ENCODE measurements at places on chromosomes 2 and 18.

DNA sequence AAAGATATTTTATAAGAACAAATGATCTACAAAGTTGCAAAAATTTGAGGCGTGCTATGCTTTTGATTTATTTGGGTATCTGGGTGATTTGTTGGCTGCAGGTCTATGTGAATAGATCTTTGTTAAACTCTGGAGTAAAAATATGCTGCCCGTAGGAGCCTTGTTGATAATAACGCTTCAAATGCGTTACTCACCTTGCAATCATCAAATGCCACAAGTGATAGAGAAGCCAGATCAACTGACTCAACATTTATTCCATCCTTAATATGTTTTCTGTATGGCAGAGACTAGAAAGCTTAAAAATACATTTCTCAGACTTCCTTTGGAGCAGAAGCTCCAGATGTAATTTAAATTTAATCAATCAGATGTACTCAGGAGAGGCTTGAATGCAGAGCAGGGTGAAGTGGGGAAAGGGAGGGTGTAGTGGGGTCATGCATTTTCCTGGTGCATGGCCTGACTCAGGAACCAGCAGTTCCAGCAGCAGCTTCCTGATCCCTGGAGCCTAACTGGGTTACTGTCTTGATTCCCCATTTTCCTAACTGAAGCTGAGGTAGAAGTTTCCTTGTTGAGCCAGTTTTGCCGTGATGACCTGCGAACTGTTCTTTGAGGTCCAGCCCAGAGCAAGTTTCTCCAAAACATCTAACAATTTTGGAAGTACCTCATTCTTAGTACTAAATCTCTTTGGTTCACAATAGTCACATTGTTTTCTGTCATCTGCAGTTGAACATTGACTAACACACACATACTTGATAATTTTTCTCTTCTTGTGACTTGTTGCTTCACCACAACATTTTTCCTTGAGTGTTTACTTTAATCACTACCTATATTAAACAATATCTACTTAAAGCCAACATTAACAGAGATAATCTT lies 284.7 kb upstream of the CWC22 start:
- no peak for DNase-seq

GRCh38 chr18:48909721-48910120 lies 41.0 kb downstream of the SMAD7 start:
- DNase-seq: no peak

GRCh38 chr2:8312861-8313830 lies 368.7 kb upstream of the ID2 start:
- DNase-seq: no peak

DNA sequence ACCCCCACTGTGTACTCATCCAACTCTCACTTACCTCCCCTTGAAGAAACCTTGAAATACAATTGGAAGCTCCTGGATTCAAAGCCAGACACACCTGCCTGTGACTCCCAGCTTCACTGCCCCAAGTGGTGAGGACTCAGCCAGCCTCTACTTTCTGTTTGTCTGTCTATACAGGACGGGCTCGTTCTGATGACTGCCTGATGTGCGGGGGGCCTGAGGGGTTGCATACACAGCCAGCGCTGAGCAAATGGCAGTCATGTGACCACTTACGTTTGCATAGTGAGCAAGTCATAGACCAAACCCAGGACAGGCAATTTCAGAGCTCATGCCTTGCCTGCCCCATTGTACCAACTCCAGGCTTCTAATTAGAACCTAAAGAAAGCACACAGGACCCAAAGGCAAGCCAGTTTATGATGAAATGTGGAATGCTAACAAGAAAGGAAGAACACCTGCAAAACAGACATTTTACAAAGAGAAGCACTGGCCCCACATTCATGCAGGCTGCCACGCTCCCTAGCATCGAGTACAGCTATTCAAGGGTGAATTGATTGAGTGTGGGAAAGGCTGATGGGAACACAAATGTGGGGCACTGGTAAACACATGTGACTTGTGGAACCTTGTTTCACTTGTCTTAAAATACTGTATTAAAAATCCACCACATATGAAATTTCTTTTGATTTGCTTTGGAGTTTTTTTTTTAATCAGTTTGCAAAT lies 137.8 kb downstream of the LNPK start:
- no peak for DNase-seq

DNA sequence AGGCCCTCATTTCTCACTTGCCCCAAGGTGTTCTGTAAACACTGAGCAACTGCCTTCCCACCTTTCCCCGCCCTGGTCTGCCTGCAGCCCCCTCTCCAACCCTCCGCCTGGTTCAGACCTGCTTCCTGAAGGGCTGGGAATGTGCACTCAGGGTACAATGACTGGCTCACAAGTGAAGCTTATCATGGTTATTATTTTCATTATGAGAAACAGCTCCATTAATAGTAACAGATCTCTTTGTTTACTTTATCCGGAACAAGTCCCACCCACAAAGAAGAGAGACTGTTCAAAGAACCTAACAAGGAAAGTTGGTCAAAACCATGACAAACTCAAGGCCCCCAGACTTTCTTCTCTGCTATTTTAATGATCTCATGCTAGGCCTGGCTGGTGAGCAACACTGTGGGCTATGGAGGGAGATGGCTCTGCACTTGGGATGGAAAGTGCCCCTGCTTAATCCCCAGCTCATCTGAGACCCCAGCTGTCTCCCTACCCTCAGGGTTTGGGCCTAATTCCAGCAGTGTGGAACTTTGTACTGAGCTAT lies 36.7 kb downstream of the ARHGAP25 start:
- DNase-seq: peak; percentile 1

- DNase-seq: no peak
Observed at GRCh38 chr18:64436111-64436510, 287.2 kb upstream of the LINC00305 start.

DNA sequence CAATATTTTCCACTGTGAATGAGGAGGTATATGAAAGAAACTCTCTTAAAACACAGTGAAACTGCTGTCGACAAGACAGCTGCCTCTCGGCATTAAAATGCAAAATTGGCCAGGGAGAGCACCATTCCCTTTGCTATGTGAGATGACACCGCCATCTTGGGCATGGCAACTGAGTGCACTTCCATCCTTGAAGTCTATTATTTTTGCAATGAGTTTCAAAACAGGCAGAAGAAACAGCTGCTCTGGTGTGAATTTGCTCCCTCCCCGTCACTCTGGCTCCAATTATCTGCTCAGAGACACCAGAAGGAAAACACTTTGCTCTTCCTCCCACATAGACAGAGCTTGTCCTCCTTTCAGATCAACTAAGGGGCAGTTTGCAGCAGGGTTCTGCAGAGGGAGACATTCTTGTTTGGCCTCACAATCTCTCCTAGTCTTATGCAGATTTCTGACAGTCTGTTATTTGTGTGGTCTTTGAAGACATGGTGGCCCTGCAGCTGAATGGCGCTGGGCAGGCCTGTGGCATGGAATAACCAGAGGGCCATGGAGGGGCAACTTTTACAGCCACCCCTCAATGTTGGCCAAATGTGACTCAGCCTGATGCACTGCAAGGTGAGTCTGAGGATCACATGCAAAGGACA lies 48.6 kb upstream of the SEC11C start:
- DNase-seq: no peak

GRCh38 chr2:179622112-179622511 lies 239.3 kb downstream of the ZNF385B start:
- DNase-seq: no peak

GRCh38 chr18:47593744-47594472 lies 336.6 kb downstream of the SMAD2 start:
- DNase-seq: no peak

- no peak for DNase-seq
Observed at GRCh38 chr18:75065251-75066000, 143.5 kb downstream of the PTGR3 start.

- DNase-seq: no peak
Observed at GRCh38 chr2:66573821-66574233, 138.9 kb downstream of the MEIS1 start.

- DNase-seq: no peak
Observed at GRCh38 chr2:172574965-172575364, 19.1 kb downstream of the PDK1 start.

DNA sequence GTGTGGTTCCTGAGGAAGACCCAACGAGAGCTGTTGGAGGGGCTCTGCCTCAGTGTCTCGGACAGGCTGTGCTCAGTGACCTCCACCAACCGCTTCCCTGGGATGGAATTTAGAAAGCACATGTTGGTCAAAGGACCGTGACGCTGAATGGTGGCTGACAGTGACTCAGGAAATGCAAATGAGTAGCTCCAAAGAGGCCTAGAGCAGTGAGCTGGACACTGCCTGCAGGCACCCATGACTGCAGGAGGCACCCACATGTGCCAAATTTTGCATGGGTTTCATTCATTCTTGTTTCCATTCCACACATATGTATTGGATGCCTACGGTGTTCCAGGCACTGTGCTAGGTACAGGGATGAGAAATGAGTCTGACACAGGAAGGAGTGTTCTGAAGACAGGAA lies 46.4 kb downstream of the ACKR3 start:
- DNase-seq: no peak

GRCh38 chr2:124913868-124914267 lies 888.8 kb downstream of the CNTNAP5 start:
- no peak for DNase-seq

GRCh38 chr2:194867328-194867727 lies 789.7 kb upstream of the SLC39A10 start:
- no peak for DNase-seq

DNA sequence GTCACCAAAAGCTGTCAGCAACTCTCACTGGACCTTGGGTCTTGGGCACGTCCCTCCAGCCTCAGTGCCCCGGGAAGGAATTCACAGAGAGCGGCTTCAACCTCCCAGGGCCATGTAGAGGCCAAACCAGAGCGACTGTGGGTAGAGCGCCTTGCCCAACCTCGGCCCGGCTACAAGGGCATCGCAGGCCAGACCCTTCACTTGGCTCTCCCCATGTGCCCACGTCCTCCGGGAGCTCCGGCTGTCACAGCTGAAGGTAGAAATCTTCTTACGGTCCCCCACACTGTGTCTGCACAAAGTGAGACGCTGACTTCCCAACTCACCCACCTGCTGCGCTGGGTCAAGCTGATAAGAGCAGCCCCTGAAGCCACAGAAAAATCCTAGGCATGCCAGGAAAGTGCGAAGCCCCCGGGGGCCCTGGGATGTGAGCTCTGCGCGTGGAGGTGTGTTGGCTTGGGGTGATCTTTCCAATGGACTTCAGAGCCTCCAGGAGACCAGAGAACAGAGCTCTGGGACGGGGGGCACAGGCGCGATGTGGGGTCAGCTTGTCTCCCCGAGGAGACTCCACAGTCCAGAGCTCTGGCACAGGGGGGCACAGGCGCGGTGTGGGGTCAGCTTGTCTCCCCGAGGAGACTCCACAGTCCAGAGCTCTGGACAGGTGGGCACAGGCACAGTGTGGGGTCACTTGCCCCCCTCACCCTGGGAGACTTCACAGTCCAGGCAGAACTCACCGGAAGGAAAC lies 105.5 kb downstream of the RTP5 start:
- DNase-seq: no peak

GRCh38 chr2:128646091-128646490 lies 327.4 kb upstream of the HS6ST1 start:
- no peak for DNase-seq

- no peak for DNase-seq
Observed at GRCh38 chr2:159375241-159375640, 88.7 kb upstream of the WDSUB1 start.

- no peak for DNase-seq
Observed at GRCh38 chr2:156480376-156480775, 44.2 kb downstream of the GPD2 start.

DNA sequence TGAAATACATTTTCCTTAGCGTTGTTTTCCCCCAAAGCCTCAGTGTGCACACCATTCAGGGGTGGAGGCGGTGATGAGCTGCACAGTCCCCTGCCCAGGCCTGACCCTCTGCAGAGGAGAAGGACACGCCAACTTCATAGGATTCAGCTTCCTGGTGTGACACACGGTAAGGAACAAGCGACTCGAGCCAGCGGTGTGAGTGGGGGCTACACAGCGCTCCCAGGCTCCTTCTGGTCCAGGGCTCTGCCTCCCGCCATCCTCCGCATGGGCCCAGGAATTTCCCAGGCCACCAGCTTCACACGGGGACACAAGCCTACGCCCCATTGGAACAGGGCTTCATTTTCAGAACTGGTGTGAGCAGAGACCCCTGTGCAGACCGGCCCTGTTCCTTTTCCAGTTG lies 272.1 kb downstream of the HDAC4 start:
- no peak for DNase-seq
